ENCODE measurements at places on chromosomes 3 and 15. TPM values are rescaled to one million over a fixed set of nuclear protein-coding genes. Genes with fewer than 3 reads are reported as not detected.
A peak's percentile ranks its signal among the peaks of the same experiment; 100 is the strongest.

- DNase-seq: no peak
- no peaks in the 10 kb centered on the region for H3K4me1 ChIP-seq
- no peaks in the 10 kb centered on the region for H3K36me3 ChIP-seq
- no peak overlapping the region for H3K27ac ChIP-seq
- H3K27me3 ChIP-seq: no peaks in the 10 kb centered on the region
Observed at GRCh38 chr3:174191895-174192294, 667.2 kb upstream of the NAALADL2 start.

DNA sequence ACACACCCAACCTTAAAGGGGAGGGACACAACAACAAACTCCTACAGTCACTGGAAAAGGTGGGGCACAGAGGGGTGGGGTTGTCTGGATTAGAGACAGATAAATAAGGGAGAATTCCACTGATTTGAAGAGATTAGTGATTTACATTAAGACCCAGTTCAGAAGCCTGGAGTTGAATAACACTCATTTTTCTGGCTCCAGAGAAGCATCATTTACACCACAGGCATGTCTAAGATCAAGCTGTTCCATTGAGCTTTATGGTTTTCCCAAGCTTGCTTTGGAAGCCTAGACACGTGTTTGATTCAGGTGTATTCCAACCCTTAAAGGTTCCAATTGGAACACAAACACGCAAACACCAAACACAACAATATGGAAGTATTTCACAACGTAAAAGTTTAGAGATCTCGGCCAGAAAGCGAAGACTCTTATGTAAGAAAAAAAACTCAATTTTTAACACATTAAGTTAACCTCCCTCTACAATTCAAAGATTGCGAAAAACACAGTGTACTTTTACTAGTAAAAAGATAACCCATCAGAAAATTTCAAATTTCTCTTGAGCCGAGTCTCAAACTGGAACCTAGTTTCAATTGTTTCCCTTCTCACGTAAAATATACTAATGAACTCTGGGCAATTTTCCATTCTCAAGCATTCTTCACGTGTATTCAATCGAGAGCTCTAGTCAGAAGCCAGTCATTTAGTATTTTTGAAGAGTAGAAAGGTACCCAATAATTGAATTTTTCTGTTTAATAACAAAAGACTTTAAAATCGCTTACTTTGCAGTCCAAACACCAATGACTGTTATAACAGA, 2.1 kb downstream of the TRA2B start:
- H3K27me3 ChIP-seq: no peaks in the 10 kb centered on the region
- no peak for DNase-seq
- peak overlapping the region; percentile 99 for H3K4me3 ChIP-seq
- H3K4me1 ChIP-seq: peaks cover 35% of the 10 kb centered on the region
- H3K36me3 ChIP-seq: no peaks in the 10 kb centered on the region

GRCh38 chr3:16916840-16917239, 32.1 kb downstream of the PLCL2 start:
- no peak overlapping the region for H3K27ac ChIP-seq
- no peak for DNase-seq
- no peaks in the 10 kb centered on the region for H3K27me3 ChIP-seq
- H3K36me3 ChIP-seq: no peaks in the 10 kb centered on the region
- no peaks in the 10 kb centered on the region for H3K4me1 ChIP-seq

DNA sequence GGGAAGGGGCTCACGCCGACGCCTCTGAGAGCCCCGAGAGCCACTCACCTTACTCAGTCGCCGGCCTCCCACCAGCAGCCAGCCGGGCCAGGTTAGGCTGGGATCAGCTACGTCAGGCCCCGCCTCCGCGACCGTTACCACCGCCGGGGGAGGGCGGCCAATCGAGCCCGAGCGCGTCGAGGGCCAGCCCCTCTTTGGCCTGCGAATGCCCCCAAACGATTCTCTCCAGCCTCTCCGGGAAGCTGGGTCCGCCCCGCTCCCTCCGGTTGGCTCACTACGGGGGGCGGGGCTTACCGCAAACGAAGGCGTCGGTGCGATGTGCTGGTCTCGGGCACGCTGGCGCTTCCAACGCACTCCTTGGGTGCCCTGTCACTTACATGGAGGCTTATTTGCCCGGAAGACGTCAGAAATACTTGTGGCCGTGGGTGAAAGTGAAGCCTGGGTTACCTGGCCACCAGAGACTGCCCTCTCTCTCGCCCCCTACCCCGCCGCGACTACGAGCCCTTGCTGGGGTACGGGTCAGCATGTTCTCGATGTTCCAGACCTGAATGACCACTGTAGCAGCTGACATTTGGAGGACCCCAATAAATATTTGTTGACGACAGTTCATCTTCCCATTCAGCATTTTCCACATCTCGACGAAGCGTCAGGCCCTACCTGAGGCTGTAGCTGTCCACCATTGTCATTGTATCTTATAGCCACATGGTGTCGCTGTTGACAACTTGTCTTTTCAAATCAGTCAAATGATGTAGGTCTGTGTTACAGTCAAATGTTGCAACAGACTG, at the start of gene CEP70:
CEP70 (minus strand) TSS at position 111 of the 785 bp plus-strand sequence. CDS start 21,333 bp downstream, outside the sequence.
- peak within 1 kb of the TSS; percentile 90 for H3K27ac ChIP-seq
- peaks cover 5% of the 10 kb centered on the region for H3K4me1 ChIP-seq
- H3K36me3 ChIP-seq: no peaks in the 10 kb centered on the region
- DNase-seq: peak; percentile 59

DNA sequence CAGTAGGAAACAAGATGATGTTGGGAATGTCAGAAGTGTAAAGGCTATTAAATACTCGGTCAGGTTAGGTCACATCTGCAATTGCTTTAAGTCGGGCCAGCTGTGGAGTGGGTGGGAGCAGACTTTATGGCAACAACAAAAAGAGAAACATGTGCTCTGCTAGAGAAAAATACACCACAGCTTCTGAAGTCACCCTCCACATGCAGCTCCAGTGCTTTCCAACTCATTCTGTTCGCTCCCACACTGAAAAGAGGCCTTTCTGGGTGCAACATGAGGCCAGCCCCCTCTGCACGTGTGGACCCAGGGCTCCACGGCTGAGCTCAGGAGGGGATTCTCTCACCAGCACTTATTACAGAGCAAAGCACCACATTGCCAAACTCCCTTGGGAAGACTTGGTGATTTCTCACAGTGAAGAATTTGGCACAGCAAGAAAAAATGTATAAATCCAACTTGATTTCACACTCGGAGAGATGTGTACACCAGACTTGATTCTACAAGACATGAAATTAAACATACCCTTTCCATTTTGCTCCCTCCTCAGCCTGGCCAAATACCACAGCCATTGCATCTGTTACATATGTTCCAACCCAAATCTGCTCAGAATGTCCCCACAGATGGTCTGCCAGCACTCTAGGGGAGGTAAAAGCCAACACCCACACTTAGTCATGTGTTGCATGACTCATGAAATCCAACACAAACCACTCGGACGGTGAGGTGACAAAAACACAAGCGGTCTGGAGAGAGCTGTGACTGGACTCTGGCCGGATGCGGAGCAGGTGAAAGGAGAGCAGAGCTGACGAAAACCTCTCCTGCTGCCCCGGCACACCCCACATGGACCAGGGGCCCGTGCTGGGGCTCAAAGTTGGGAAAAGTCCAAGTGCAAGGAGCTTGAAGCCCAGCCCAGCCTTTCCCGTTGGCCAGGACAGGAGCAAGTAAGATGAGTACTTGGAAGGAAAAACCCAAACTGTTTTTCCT, 74.6 kb downstream of the ITGB5 start:
- H3K36me3 ChIP-seq: peaks cover 14% of the 10 kb centered on the region
- no peak for DNase-seq
- no peak overlapping the region for H3K27ac ChIP-seq
- H3K4me3 ChIP-seq: no peak overlapping the region

DNA sequence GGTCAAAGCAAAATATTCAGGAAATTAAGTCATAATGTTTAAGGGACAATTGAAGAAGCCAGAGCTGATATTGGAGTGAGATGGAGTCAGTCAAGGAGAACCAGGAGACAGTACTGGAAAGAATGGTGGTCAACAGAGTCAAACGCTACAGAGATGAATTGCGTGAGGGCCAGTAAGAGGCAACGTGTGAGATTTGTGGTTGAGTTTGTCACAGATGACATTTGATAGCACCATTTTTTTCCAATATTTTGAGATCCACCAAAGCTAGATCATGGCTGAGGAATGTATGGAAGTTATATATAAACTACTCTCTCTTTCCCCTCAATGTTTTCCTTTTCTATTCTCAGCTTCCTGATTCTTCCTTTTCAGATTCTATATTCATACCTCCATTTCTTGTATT, 375.1 kb upstream of the ROBO2 start:
- no peaks in the 10 kb centered on the region for H3K36me3 ChIP-seq
- H3K4me3 ChIP-seq: no peak overlapping the region
- no peak for DNase-seq
- H3K27me3 ChIP-seq: no peaks in the 10 kb centered on the region

- H3K4me3 ChIP-seq: no peak within 1 kb of the TSS
- DNase-seq: no peak
- no peaks in the 10 kb centered on the region for H3K27me3 ChIP-seq
- H3K36me3 ChIP-seq: no peaks in the 10 kb centered on the region
- peaks cover 23% of the 10 kb centered on the region for H3K4me1 ChIP-seq
Observed at GRCh38 chr3:174859114-174859735, at the start of gene NAALADL2. NAALADL2 (plus strand) TSS chr3:174859334.

DNA sequence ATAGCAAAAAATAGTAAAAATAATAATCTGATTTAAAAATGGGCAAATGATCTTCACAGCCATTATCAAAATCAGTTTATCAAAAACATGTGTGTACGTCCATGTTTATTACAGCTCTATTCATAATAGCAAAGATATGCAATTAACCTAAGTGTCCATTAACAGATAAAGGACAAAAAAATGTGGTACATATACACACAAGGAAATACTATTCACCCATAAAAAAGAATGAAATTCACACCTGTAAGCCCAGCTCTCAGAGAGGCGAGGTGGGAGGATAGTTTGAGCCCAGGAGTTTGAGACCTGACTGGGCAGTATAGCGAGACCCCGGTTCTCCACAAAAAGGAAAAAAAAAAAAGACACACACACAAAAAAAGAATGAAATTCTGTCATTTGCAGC, 82.6 kb upstream of the PPIB start:
- no peaks in the 10 kb centered on the region for H3K27me3 ChIP-seq
- no peak overlapping the region for H3K27ac ChIP-seq
- peaks cover 30% of the 10 kb centered on the region for H3K4me1 ChIP-seq
- no peaks in the 10 kb centered on the region for H3K36me3 ChIP-seq

GRCh38 chr3:117063930-117064329, 354.4 kb downstream of the TUSC7 start:
- no peaks in the 10 kb centered on the region for H3K36me3 ChIP-seq
- H3K4me3 ChIP-seq: no peak overlapping the region
- no peak for DNase-seq
- H3K27me3 ChIP-seq: no peaks in the 10 kb centered on the region

- H3K27me3 ChIP-seq: no peaks in the 10 kb centered on the region
- no peak for DNase-seq
- H3K4me3 ChIP-seq: no peak overlapping the region
- no peaks in the 10 kb centered on the region for H3K36me3 ChIP-seq
- H3K4me1 ChIP-seq: no peaks in the 10 kb centered on the region
Observed at GRCh38 chr15:87562203-87562602, 694.3 kb downstream of the NTRK3 start.

GRCh38 chr15:29053661-29054131, 167.9 kb downstream of the APBA2 start:
- H3K27ac ChIP-seq: no peak overlapping the region
- no peaks in the 10 kb centered on the region for H3K36me3 ChIP-seq

CHRNA7 gene
- polyA plus RNA-seq: 0.93 TPM

Measured in keratinocyte (primary cell).